ENCODE measurements at places on chromosomes 3 and 15.

GRCh38 chr15:25739687-25740121 lies 123.4 kb downstream of the ATP10A start:
- peak; percentile 38 for DNase-seq

- DNase-seq = no peak
Measured at GRCh38 chr3:15942936-15943335, 145.2 kb upstream of the ANKRD28 start.

GRCh38 chr15:80785335-80785734 lies 6.2 kb downstream of the CEMIP start:
- DNase-seq = no peak

- peak; percentile 84 for DNase-seq
Measured at GRCh38 chr3:152298393-152299248, 29.9 kb downstream of the MBNL1 start.

GRCh38 chr3:38205472-38205805 lies 40.1 kb downstream of the OXSR1 start:
- DNase-seq = no peak

DNA sequence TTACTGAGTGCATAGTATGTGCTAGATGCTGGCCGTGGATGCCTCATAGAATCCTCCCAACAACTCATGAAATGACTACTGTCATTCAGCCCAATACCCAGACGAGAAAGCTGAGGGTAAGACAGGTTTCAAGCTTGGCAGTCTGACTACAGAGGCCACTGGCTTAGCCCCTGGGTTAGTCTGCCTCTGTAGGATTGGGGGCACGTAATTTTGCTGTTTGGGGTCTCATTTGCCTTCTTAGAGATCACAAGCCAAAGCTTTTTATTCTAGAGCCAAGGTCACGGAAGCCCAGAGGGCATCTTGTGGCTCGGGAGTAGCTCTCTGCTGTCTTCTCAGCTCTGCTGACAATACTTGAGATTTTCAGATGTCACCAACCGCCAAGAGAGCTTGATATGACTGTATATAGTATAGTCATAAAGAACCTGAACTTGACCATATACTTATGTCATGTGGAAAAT lies 1.0 kb upstream of the CCR5 start:
- DNase-seq = no peak

- peak; percentile 26 for DNase-seq
Measured at GRCh38 chr15:42914728-42915497, 5.7 kb downstream of the TTBK2 start.

- DNase-seq = peak; percentile 26
Measured at GRCh38 chr3:153911116-153911515, 210.1 kb upstream of the ARHGEF26 start.

GRCh38 chr3:157174290-157174648 lies 14.3 kb upstream of the CCNL1 start:
- no peak for DNase-seq

GRCh38 chr3:161673866-161674265 lies 177.3 kb downstream of the OTOL1 start:
- DNase-seq = no peak

DNA sequence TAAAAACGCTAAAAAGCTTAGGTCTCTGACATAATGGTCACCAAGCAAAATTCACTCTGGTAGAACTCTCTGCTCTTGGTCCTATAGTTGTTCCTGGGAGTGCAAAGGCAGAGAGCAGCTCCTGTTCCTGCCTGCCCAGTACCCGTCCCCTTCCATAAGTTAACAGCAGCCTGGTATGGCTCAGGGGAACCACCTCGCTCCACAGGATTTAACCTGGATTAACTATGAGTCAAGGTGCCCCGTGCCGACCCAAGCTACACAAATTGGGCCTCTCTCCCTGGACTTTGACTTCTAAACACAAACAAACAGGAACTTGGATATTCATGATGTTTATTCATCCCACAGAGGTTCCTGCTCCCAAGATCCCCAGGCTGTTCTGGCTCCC lies 32.1 kb downstream of the SCAP start:
- DNase-seq = no peak

DNA sequence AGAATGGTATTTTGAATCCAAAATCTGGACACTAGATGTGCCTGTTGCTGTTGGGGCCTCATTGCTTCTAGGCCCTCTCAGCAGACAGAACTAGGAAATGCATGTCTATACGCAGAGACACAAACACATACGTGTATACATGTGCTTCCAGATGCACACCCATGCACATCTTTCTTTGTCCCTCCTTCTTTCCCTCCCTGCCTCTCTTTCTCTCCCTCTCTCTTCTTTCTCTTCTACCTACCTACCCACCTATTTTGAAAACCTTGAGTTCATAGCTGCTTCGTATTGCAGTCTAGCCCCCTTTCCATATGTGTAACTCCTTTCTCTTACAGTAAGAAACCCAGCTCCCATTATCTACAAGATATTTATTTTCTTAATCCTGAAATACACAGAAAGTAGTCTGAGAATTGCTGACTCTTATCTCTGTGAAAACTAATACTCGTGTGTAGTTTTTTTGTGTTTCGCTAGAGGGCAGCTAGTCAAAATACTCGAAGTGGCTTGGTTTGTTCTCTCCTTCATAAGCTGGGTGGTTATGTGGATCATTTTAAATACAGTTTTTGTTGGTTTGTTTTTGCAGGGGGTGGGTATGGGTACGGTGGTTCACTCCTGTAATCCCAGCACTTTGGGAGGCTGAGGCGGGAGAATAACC lies 18.5 kb downstream of the RPL32 start:
- peak; percentile 24 for DNase-seq

GRCh38 chr3:17179381-17180205 lies 294.8 kb downstream of the PLCL2 start:
- no peak for DNase-seq

GRCh38 chr3:59234884-59235633 lies 185.2 kb upstream of the CFAP20DC start:
- DNase-seq = no peak

Measured in Caki2 (cell line).